RCC 7860 (cell line): ENCODE measurements at places on chromosomes 4 and X.

- no peak for DNase-seq
Measured at GRCh38 chr4:180285796-180286195, 1957.4 kb upstream of the TENM3 start.

DNA sequence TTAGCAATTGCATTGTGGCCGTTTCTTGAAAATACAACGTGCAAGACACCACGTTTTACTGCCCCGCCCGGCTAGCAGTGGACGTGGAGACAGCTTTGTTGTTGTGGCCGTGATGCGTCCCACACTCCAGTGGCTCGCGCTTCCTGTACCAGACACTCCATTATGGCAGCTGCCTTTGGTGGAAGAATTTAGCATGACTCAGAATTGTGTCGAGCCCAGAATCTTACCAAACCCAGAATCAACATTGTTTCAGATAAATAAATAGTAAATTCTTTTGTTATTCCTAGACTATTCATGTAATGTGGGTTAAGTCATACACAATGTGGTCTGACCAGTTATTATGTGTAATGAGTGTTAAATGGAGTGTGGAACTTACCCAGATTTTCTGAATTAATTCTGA, 25.3 kb upstream of the S100P start:
- DNase-seq: peak; percentile 95

DNA sequence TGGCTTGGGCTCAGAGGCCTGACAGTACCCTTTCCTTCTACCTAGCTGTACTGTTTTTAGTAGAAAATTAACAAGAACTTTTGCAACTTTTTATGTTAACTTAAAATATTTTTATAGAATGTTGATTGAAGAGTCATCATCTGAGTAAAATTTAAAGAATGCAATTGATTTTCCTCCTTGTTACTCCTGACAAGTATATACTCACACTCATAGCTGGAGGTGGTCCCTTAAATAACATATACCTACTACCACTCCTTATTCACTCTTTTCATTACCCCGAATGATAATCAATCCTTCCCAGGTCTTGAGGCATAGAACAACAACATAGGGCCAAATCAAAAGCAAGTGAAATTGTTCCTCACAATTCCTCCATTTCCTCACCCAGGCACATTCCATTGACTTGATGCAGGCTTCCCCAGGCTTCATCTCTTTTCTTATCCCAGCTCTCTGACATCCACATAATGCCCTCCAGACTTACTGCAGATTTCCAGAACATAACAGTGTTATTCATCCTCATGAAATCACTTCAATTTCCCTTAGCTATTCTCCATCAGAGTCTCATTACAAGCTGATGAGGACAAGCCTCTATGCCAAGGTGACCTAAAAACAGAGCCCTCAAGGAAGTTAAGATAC, 73.2 kb upstream of the ANXA10 start:
- no peak for DNase-seq

DNA sequence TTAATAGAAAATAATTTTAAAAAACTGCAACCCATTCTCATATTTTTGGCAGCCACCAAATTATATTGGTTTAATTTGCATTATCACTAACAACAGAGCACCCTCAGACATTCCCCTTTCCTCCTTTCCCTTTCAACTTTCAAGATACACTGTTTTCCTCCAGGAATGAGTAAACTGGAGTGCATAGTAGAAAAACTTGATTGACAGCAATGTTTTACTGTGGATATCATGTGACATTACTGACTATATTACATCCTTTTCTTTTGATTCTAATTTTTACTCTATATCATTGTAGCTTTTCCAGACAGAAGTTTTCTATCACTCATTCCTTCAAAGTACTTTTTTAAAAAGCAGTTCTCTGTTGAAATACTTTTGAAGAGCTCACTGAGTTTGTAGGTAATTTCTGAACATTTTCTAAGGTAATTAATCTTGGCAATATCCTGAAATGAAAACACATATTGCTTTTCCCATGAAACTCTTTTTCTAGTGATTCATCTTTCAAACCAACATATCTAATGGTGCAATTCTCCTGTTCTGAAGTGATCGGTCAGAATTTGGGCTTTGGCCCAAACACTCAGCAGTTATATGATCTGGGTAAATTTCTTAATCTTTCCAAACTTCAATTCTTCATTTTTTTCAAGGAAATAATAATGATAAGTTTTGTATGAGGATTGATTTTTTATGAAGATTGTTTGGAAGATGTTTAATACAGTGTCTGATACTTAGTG, 920.4 kb upstream of the EPHA5 start:
- DNase-seq: no peak

DNA sequence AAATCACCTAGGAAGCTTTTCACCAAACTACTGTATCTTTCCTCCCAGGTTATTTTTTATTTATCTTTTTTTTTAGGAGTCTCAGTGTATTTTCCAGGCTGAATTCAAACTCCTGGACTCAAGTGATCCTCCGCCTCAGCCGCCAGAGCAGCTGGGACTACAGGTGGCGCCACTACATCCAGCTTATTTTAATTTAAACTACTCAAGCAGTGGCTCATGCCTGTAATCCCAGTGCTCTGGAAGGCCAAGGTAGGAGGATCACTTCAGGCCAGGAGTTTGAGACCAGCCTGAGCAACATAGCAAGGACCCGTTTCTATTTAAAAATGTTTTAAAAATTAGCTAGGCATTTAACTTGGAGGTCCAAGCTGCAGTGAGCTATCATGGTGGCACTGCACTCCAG, 37.8 kb downstream of the LEF1 start:
- no peak for DNase-seq

DNA sequence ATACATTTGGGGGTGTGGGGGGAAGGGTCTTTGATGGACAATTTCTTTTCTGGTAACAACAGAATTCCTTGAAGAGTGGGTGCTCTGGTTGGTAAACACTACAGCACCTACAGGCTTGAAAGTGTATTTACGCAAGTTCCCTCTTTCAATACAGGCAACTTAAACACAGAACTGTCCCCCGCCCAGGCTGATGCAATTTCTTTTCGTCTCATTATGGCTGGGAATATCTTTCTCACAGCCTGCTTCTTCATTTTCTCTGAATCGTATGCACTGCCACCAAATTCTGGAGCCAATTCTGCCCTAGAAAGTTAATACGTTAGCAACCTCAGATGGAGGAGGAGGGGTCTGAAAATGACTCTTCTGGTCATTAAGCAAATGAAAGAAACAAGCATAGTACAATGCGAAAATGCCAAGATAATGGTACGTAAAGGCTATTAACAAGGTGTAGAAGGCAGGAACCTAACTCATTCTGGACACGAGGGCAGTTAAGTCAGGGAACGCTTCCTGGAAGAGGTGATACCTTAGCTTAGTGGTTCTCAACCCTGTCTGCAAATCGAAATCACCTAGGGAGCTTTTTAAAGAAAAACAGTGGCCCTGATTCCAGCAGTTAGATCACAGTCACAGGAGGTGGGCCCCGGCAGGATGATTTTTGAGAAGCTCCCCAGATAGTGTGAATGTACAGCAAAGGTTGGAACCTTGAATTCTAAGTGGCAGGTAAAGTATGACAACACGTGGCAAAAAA, 1.0 kb downstream of the AGA start:
- DNase-seq: no peak

DNA sequence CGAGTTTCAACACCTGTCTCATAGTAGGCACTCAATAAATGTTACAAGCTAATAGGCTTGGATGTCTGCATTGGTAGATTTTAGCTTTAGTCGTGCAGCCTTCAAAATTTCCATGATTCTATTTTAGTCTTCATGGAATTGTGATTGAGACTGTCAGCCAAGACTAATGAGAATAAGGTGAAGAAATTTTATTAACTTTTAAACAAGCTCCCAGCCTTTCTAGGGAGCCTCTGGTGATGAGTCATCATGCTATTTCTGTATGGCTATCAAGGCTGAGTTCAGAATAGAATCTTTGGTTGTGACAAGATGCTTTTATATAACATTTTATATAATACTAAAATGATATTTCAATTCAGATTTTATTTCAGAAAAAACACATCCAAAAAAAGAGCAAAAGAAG, 685.8 kb downstream of the GABRG1 start:
- no peak for DNase-seq

- no peak for DNase-seq
Measured at GRCh38 chr4:123545667-123546572, 149.3 kb downstream of the SPRY1 start.

DNA sequence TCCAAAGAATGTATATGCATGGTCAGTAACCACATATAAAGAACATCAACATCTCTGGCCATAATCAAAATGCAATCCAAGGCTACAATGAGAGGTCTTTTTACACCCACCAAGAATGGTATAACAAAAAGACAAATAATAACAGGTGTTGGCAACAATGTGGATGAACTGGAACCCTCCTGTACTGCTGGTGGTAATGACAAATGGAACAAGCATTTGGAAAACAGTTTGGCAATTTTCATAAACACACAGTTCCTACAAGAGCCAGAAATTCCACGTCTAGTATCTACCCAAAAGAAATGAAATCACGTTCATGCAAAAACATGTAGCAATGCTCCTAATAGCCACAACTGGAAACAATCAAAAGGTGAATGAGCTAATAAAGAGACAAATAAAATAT, 11.7 kb downstream of the UGT2B4 start:
- DNase-seq: no peak

- no peak for DNase-seq
Measured at GRCh38 chr4:129821963-129822362, 726.0 kb downstream of the C4orf33 start.

- DNase-seq: no peak
Measured at GRCh38 chrX:81662381-81662780, 460.5 kb downstream of the SH3BGRL start.

DNA sequence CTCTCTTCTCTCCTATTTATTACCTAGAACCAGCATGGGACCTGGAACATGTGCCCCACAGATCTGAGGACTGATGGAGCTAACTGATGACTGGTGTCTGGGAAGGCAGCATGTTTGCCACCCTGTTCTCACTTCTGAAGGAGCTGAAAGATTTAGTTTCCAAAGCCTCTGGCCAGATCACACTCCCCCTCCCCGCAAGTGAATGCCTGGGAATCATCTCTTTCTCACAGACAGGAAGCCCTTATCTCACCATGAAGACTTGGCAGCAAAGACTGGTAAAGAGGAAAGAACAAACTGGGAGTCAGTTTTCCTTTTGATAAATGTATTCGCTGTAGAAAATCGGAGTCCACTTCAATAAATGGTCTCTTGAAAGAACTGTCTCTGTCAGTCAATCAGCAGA, 21.0 kb upstream of the PCYT1B start:
- no peak for DNase-seq

DNA sequence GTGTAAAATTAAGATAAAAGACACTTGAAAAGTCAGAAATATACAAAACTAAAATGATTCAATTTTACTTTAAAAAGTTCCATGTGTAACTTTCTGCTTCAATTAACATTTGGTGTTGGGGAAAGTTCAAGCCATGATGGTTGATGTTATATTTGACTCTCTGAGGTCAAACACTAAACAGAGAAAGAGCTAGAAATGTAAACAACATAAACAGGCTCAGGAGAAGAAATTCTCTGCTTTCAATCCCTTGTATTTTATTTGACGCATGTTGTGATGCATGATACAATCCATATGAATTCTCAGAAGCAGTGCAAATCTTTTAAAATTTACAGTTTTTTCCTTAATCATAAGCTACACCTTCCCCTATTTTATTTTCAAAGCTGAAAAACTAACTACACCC, 822.4 kb downstream of the PCDH18 start:
- no peak for DNase-seq

DNA sequence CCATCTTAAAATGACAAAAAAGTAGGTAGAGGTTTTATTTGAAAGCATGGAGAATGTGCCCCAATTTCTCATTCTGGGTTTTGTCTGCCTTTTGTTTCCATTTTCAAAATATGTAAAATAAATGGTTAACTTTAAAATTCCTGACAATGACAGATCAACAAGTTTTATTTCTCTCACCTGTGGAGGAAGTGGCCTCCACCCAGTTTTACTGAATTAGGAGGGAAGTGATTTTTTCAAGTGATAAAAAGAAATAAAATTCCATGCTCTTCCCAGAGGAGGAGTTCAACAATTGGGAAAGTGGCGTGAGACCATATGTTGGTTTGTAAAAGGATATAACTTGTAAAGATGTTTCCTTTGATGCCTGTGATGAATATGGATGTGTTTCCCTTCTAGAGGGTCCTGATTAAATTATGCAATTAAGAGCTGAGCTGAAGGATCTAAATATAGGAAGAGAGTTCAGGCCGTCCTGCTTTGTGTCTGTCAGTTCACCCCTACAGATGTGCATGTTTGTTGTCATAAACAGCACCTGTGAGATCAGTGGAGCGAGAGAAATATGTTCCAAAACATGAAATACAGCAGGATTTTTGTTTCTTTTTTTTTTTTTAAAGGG, 19.5 kb downstream of the SMAD1 start:
- no peak for DNase-seq

- DNase-seq: no peak
Measured at GRCh38 chr4:68319040-68319439, 30.9 kb downstream of the YTHDC1 start.

- no peak for DNase-seq
Measured at GRCh38 chr4:2931512-2932301, 31.5 kb downstream of the NOP14 start.

DNA sequence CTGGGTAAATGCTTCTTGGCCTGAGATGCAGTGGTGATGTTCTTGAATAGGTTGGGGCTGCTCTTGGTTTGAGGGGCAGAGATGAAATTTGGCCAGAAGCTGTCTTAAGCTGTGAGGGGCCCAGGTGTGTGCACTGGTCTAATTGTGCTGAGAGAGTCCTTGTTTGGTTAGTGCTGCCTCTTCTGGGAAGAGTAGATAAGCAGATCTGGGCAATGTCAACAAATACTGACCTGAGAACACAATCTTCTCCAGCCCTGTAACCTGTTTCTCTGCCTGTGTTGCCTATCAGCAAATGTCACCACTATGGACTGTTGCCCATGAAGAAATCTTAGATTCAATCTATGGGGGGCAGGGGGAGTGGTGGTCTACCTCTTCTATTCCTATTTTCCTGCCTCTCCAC, 17.2 kb upstream of the USP27X start:
- DNase-seq: no peak

- peak; percentile 69 for DNase-seq
Measured at GRCh38 chr4:43331226-43332051, 438.9 kb downstream of the GRXCR1 start.

DNA sequence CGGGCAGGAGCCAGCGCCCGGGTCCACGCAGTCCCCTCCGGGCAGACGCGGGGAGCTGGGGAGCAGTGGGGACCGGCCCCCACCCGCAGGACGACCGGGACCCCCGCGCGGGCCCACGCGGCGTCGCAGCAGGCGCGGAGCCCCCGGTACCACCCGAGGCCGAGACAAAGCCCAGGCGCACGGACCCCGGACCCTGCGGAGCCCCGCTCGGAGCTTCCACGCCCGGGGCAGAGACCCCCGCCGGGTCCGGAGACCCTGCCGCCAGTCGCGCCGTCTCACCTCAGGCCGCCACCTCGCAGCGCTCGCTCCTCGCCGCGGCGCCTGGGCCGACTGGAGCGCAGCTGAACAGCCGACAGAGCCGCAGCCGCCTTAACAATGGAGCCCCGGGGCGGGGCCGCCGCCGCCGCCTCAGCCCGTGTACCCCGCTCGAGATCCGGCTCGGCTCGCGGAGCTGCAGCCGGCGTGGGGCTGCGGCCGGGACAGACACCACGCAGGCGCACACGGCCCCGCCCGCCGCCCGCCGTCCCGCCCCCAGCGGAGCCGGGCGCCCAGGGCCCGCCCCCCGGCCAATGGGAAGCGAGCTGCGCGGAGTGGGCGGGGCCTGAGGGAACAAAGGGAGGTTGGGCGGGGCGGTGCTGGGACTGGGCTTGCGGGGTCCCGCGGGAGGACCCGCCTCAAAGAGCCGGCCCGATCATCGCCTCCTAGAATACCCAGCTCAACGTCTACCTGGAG, at the start of gene AFAP1:
Gene AFAP1, minus strand, starts transcription at position 485 of the 732 bp plus-strand sequence. CDS start 67,783 bp downstream, outside the sequence.
- DNase-seq: peak; percentile 62
